ENCODE measurements at places on chromosomes 1 and 21. TPM values are rescaled to one million over a fixed set of nuclear protein-coding genes. Genes with fewer than 3 reads are reported as not detected.

- H3K4me3 ChIP-seq = no peak overlapping the region
- H3K27ac ChIP-seq = no peak overlapping the region
- no peaks in the 10 kb centered on the region for H3K4me1 ChIP-seq
- no peak for DNase-seq
- no peaks in the 10 kb centered on the region for H3K27me3 ChIP-seq
Measured at GRCh38 chr1:221451741-221452140, 290.1 kb downstream of the DUSP10 start.

- H3K36me3 ChIP-seq = no peaks in the 10 kb centered on the region
- H3K27ac ChIP-seq = no peak overlapping the region
- H3K4me1 ChIP-seq = no peaks in the 10 kb centered on the region
- no peak for DNase-seq
- no peaks in the 10 kb centered on the region for H3K27me3 ChIP-seq
Measured at GRCh38 chr21:28069450-28069923, 923.2 kb downstream of the LTN1 start.

GRCh38 chr1:155126556-155127104, 1.0 kb upstream of the EFNA1 start:
- peak overlapping the region; percentile 62 for H3K4me3 ChIP-seq
- no peaks in the 10 kb centered on the region for H3K27me3 ChIP-seq
- no peak for DNase-seq
- no peaks in the 10 kb centered on the region for H3K4me1 ChIP-seq
- H3K36me3 ChIP-seq = peaks cover 7% of the 10 kb centered on the region
- peak overlapping the region; percentile 99 for H3K27ac ChIP-seq

GRCh38 chr1:24286246-24287010, 32.7 kb upstream of the GRHL3 start:
- DNase-seq = no peak
- H3K27me3 ChIP-seq = no peaks in the 10 kb centered on the region
- no peak overlapping the region for H3K27ac ChIP-seq
- no peaks in the 10 kb centered on the region for H3K4me1 ChIP-seq
- H3K4me3 ChIP-seq = no peak overlapping the region
- no peaks in the 10 kb centered on the region for H3K36me3 ChIP-seq

- H3K36me3 ChIP-seq = no peaks in the 10 kb centered on the region
- DNase-seq = no peak
- no peaks in the 10 kb centered on the region for H3K4me1 ChIP-seq
- no peak overlapping the region for H3K4me3 ChIP-seq
- no peak overlapping the region for H3K27ac ChIP-seq
- H3K27me3 ChIP-seq = no peaks in the 10 kb centered on the region
Measured at GRCh38 chr1:234315091-234315541, 58.1 kb upstream of the COA6 start.

GRCh38 chr1:37456614-37457013, 17.8 kb upstream of the ZC3H12A start:
- no peaks in the 10 kb centered on the region for H3K36me3 ChIP-seq
- no peak overlapping the region for H3K27ac ChIP-seq
- no peak overlapping the region for H3K4me3 ChIP-seq
- H3K27me3 ChIP-seq = no peaks in the 10 kb centered on the region

- no peak overlapping the region for H3K27ac ChIP-seq
- no peak overlapping the region for H3K4me3 ChIP-seq
- no peaks in the 10 kb centered on the region for H3K36me3 ChIP-seq
- no peaks in the 10 kb centered on the region for H3K4me1 ChIP-seq
Measured at GRCh38 chr1:17982197-17982596, 125.4 kb upstream of the IGSF21 start.

DNA sequence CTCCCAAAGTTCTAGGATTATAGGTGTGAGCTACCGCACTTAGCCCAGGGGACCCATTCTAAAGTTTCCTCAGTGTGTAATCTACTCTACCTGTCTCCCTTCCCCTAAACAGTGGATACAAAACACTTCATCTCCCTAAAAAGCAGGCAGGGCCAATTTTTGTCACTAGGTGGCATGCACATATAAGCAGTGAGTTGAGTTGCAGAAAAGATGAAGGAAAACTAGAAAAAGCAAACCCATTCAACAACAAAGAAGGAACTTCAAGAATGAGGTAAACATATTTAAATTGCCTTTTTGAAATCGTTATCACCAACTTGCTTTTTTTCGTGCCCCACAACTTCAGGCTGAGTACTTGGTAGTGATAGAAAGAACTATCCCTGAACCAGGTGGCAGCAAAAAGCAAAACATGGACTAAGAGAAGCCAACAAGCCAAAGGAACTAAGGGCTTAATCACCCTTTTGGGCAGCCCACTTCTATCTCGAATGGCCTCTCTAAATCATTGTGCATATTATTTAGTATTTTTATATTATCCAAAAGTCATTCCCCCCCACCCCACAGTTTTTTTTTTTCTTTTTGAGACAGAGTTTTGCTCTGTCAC, 19.7 kb upstream of the ALDH9A1 start:
- H3K4me1 ChIP-seq = no peaks in the 10 kb centered on the region
- no peaks in the 10 kb centered on the region for H3K36me3 ChIP-seq
- DNase-seq = no peak
- no peak overlapping the region for H3K4me3 ChIP-seq
- H3K27ac ChIP-seq = no peak overlapping the region

GRCh38 chr1:160354388-160354985, 11.3 kb downstream of the NCSTN start:
- DNase-seq = no peak
- H3K4me3 ChIP-seq = no peak overlapping the region
- no peaks in the 10 kb centered on the region for H3K4me1 ChIP-seq
- H3K27ac ChIP-seq = no peak overlapping the region

DNA sequence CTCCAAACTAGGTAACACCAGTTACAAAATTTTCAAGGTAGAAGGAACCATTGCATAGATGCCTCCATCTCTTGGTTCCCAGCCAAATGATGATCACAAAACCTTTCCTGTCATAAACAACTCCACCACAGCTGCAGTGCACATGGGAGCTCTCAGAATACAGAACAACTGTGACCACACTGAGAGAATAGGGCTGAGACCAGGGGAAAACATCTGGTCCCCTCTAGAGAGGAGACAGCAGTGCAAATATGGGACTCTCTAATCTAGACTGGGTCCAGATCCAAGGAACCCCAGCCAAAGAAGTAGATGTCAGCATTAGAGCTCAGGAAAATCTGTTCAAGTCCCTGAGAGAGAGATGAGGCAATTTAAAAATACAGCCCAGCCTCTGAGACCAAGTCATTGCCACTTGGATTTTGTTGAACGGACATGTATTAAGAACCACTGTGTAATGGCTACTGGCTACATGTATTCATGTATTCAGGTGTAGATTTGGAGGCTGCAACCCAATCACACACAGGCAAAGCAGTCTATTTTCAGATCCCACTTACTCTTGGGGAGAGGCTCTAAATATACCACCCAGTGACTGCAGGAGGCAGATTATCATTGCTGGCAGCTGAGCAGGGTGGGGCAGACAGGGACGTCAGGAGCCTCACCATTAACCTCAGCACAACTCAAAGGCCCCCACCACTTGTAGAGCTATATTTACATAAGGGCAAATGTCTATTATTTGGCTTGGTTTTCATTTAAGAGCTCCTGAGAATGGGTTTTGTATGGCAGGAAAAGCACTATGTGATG, 7.6 kb upstream of the RXRG start:
- H3K4me1 ChIP-seq = no peaks in the 10 kb centered on the region
- no peak overlapping the region for H3K4me3 ChIP-seq
- no peak overlapping the region for H3K27ac ChIP-seq
- DNase-seq = no peak
- H3K36me3 ChIP-seq = no peaks in the 10 kb centered on the region

GRCh38 chr1:115325874-115326273, 12.2 kb downstream of the NGF start:
- H3K4me1 ChIP-seq = peaks cover 3% of the 10 kb centered on the region
- H3K4me3 ChIP-seq = no peak overlapping the region
- H3K27me3 ChIP-seq = no peaks in the 10 kb centered on the region
- H3K36me3 ChIP-seq = no peaks in the 10 kb centered on the region

- no peaks in the 10 kb centered on the region for H3K27me3 ChIP-seq
- no peak for DNase-seq
- H3K4me3 ChIP-seq = no peak overlapping the region
- no peak overlapping the region for H3K27ac ChIP-seq
- H3K4me1 ChIP-seq = no peaks in the 10 kb centered on the region
Measured at GRCh38 chr1:217096200-217096599, 373.0 kb upstream of the ESRRG start.

- H3K27ac ChIP-seq = no peak overlapping the region
- DNase-seq = no peak
- no peaks in the 10 kb centered on the region for H3K4me1 ChIP-seq
- H3K36me3 ChIP-seq = no peaks in the 10 kb centered on the region
- no peaks in the 10 kb centered on the region for H3K27me3 ChIP-seq
Measured at GRCh38 chr1:78779831-78780230, 130.2 kb downstream of the IFI44 start.

GRCh38 chr1:146021050-146021445, 487 bp downstream of the HJV start:
- H3K27me3 ChIP-seq = peaks cover 38% of the 10 kb centered on the region
- H3K4me1 ChIP-seq = peaks cover 12% of the 10 kb centered on the region
- H3K4me3 ChIP-seq = no peak overlapping the region
- no peak overlapping the region for H3K27ac ChIP-seq

GRCh38 chr1:183022202-183023145, 746 bp upstream of the LAMC1 start:
- peak; percentile 93 for DNase-seq
- H3K27me3 ChIP-seq = no peaks in the 10 kb centered on the region
- peak overlapping the region; percentile 99 for H3K27ac ChIP-seq
- peak overlapping the region; percentile 95 for H3K4me3 ChIP-seq

- no peak overlapping the region for H3K27ac ChIP-seq
- no peaks in the 10 kb centered on the region for H3K27me3 ChIP-seq
- no peaks in the 10 kb centered on the region for H3K4me1 ChIP-seq
Measured at GRCh38 chr1:45863218-45863617, 59.8 kb downstream of the MAST2 start.

DNA sequence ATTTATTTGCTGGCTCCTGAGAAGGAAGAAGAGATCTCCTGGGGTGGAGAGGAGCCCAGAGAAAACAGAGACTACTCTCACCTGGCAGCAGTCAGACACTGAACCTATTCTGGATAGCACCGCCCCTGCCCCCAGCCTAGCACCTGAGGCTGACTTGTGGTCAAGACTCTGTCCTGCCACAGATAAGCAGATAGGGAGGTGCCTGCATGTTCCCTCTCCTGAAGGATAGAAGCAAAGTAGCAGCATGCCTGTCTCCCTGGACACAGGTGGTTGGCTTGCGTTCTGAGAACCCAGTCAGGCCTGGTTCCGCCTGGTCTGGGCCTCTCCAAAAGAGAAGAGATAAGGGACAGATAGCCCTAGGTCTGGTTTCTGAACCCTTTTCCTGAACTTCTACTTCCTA, 1.3 kb upstream of the EFNA3 start:
- H3K27ac ChIP-seq = no peak overlapping the region
- peaks cover 3% of the 10 kb centered on the region for H3K4me1 ChIP-seq
- H3K27me3 ChIP-seq = no peaks in the 10 kb centered on the region
- no peak overlapping the region for H3K4me3 ChIP-seq
- DNase-seq = no peak

DNA sequence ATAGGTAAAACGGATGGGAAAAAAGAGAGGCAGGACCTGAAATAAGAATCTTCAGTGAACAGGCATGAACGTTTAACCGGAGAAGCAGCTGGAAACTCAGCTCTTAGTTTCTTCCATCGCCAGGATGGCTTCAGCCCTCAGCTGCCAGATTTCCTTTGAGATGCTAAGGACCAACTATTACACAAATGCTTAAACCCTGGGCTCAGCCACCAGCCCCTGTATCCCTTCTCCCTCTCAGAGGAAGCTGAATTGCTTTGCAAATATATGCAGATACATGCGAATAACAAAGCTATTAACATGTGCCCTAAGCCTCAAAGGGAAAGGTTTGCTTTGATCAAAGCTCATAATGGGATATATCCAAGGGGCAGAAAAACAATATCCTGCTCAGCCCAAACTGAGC, 515.1 kb downstream of the OMA1 start:
- no peaks in the 10 kb centered on the region for H3K27me3 ChIP-seq
- no peaks in the 10 kb centered on the region for H3K4me1 ChIP-seq
- H3K27ac ChIP-seq = no peak overlapping the region

DNA sequence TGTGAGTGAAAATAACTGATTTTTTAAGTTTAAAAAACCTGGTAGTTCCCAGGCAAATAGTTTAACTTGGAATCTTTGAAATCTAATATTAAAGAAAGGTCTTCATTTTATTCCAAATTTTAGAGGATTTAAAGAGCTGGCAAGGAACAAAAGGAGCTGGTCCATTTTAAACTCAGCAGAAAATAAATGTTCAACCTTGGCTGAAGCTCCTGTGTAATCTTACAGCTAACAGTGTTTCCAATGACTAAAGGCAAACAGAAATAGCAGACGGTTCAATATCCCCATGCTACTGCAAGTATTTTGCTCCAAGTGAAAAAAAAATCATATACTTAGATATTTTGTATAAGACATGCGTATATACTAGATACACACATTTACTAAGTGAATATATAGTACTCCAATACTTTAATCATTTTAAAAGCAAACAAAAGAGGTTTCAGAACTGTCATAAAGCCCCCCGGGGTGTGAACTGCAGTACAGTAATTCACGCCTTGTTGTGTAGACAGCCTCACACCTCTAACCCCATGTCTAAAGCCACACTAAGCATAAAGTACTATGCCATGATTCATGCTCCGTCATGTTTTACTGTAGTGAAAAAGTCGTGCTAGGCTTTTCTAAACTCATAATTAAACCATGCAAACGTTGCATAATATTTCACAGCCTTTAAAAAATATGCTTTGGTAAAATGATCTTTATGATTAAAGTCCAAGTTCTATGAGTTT, 132.2 kb downstream of the CLIC6 start:
- no peaks in the 10 kb centered on the region for H3K4me1 ChIP-seq
- no peak overlapping the region for H3K4me3 ChIP-seq
- no peaks in the 10 kb centered on the region for H3K27me3 ChIP-seq
- H3K36me3 ChIP-seq = no peaks in the 10 kb centered on the region
- no peak for DNase-seq

DNA sequence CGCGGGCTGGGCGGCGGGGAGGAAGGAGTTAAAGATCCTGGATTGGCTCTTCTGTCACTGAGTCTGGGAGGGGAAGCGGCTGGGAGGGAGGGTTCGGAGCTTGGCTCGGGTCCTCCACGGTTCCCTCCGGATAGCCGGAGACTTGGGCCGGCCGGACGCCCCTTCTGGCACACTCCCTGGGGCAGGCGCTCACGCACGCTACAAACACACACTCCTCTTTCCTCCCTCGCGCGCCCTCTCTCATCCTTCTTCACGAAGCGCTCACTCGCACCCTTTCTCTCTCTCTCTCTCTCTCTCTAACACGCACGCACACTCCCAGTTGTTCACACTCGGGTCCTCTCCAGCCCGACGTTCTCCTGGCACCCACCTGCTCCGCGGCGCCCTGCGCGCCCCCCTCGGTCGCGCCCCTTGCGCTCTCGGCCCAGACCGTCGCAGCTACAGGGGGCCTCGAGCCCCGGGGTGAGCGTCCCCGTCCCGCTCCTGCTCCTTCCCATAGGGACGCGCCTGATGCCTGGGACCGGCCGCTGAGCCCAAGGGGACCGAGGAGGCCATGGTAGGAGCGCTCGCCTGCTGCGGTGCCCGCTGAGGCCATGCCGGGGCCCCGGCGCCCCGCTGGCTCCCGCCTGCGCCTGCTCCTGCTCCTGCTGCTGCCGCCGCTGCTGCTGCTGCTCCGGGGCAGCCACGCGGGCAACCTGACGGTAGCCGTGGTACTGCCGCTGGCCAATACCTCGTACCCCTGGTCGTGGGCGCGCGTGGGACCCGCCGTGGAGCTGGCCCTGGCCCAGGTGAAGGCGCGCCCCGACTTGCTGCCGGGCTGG, at the start of gene NPR1:
Gene NPR1 (plus strand): TSS at position 170 of the 818 bp plus-strand sequence. CDS start 421 bp downstream, at position 591.
- no peaks in the 10 kb centered on the region for H3K36me3 ChIP-seq
- no peaks in the 10 kb centered on the region for H3K27me3 ChIP-seq

Gene LCE2C
- not detected for total RNA-seq

Gene TBX15
- 48.7 TPM for total RNA-seq

Gene CFAP141
- not detected for total RNA-seq

Gene RIPPLY3
- total RNA-seq = not detected

Gene FOXD2
- total RNA-seq = 34.7 TPM

Gene OR2T35
- total RNA-seq = not detected

Gene LCE1F
- total RNA-seq = not detected

Gene PAX7
- total RNA-seq = not detected

All from tibial nerve (tissue), 4 donors.